ENCODE measurements at places on chromosomes 11 and 22. TPM values are rescaled to one million over a fixed set of nuclear protein-coding genes. Genes with fewer than 3 reads are reported as not detected.

PARVG gene
- 20.9 TPM for total RNA-seq

TRIM49 gene
- total RNA-seq: not detected

SLC22A8 gene
- 0.41 TPM for total RNA-seq

- no peak for DNase-seq
- H3K27me3 ChIP-seq: no peaks in the 10 kb centered on the region
- H3K36me3 ChIP-seq: no peaks in the 10 kb centered on the region
- H3K4me1 ChIP-seq: no peaks in the 10 kb centered on the region
- no peak overlapping the region for H3K4me3 ChIP-seq
- no peak overlapping the region for H3K27ac ChIP-seq
Measured at GRCh38 chr11:105868762-105869285, 153.2 kb downstream of the MSANTD4 start.

GRCh38 chr11:33930317-33931021, 38.6 kb upstream of the LMO2 start:
- H3K4me3 ChIP-seq: no peak overlapping the region
- no peaks in the 10 kb centered on the region for H3K36me3 ChIP-seq
- H3K4me1 ChIP-seq: peaks cover 3% of the 10 kb centered on the region
- no peak for DNase-seq
- H3K27ac ChIP-seq: peak overlapping the region; percentile 89
- no peaks in the 10 kb centered on the region for H3K27me3 ChIP-seq

GRCh38 chr22:36853407-36854099, 7.3 kb upstream of the NCF4 start:
- peak; percentile 87 for DNase-seq
- no peak overlapping the region for H3K27ac ChIP-seq
- no peak overlapping the region for H3K4me3 ChIP-seq
- H3K4me1 ChIP-seq: peaks cover 3% of the 10 kb centered on the region
- no peaks in the 10 kb centered on the region for H3K36me3 ChIP-seq
- no peaks in the 10 kb centered on the region for H3K27me3 ChIP-seq

C11orf86 gene
- not detected for total RNA-seq

ASPHD2 gene
- total RNA-seq: 4.5 TPM

MRGPRE gene
- 0.22 TPM for total RNA-seq

DNA sequence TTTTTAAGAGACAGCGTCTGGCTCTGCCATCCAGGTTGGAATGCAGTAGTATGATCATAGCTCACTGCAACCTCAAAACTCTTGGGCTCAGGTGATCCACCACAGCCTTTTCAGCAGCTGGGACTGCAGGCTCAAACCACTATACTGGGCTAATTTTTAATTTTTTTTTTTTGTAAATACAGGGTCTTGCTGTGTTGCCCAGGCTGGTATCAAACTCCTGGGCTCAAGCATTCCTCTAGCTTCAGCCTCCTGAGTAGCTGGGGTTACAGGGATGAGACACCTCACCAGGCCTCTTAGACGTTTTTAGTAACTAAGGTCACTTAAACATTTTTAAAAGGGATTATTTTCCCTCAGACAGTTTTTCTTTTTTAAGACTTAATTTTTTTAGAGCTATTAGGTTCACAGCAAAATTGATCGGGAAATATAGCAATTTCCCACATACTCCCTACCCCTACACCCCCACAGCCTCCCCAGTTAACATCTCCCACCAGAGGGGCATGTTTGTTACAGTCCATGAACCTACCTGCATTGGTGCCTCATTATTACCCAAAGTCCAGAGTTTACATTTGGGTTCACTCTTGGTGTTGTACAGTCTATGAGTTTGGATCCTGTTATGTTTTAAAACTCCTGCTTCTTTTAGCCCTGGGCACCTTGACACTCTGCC, 3.9 kb downstream of the BCR start:
- H3K4me3 ChIP-seq: peak overlapping the region; percentile 82
- no peaks in the 10 kb centered on the region for H3K27me3 ChIP-seq
- DNase-seq: no peak
- H3K4me1 ChIP-seq: no peaks in the 10 kb centered on the region

PNPLA3 gene
- 0.54 TPM for total RNA-seq

- H3K4me1 ChIP-seq: peaks cover 5% of the 10 kb centered on the region
- no peaks in the 10 kb centered on the region for H3K36me3 ChIP-seq
- no peaks in the 10 kb centered on the region for H3K27me3 ChIP-seq
- no peak overlapping the region for H3K27ac ChIP-seq
Measured at GRCh38 chr11:62428871-62429560, 10.2 kb downstream of the SCGB1A1 start.

TCN1 gene
- total RNA-seq: 1.8 TPM

DNA sequence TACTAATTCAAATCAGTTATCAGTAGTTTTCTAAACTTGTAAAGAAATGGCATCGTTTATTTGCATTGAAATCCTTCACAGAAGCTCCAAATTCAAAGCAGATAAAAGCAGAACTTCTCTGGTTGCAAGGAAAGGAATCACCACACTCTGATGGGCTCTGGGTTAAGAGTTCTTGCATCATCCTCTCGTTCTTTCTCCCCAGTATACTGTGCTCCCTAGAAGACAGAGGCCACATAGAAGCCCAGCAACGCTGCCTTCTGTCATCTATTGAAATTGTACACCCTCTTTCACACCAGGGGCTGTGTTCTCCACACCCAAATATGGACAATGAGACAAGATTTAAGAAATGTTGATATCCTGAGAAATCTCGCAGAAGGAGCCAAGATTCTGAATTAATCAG, 29.3 kb downstream of the FAT3 start:
- H3K36me3 ChIP-seq: no peaks in the 10 kb centered on the region
- H3K27ac ChIP-seq: no peak overlapping the region
- no peak for DNase-seq

DNA sequence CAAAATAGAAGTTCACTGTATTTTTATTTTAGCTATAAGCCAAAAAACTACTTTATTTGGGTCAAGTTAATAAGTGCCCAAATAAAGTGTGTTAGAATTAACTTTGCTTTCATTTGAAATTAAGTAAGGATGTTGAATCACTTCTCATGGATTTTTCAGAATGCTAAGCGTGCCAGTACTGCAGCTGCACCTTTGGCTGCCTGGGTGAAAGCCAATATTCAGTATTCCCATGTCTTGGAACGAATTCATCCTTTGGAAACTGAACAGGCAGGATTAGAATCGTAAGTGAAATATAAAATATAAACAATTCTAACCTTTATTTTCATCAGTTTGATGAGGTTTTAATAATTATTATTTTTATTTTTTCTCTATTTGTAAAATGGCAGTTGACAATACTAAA, 113.6 kb downstream of the DYNC2H1 start:
- no peaks in the 10 kb centered on the region for H3K36me3 ChIP-seq
- no peak overlapping the region for H3K27ac ChIP-seq
- DNase-seq: no peak
- no peak overlapping the region for H3K4me3 ChIP-seq
- H3K4me1 ChIP-seq: no peaks in the 10 kb centered on the region

- no peaks in the 10 kb centered on the region for H3K27me3 ChIP-seq
- DNase-seq: no peak
- no peak overlapping the region for H3K27ac ChIP-seq
- no peaks in the 10 kb centered on the region for H3K4me1 ChIP-seq
- no peaks in the 10 kb centered on the region for H3K36me3 ChIP-seq
- H3K4me3 ChIP-seq: no peak overlapping the region
Measured at GRCh38 chr22:28541137-28541536, 138.5 kb downstream of the TTC28 start.

SCGB2A2 gene
- total RNA-seq: not detected

DNA sequence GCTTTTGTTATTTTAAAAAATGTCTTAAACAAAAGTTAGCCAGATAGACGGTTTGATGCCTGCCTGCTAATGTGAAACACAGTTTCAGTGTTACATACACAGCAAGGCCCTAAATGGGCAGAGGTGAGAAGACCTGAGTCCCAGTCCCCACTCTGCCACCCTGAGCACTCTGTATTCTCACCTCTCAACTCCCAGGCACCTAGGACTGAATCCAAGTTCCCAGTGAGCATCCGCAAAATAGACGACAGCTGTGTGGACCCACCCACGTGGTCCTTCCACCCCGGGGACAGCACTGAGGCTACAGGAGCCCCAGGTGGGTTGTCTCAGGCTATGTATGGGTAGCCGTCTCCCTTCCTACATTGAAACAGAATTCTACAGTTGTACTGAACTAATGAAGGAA, 111.5 kb downstream of the RPL27A start:
- H3K36me3 ChIP-seq: no peaks in the 10 kb centered on the region
- no peaks in the 10 kb centered on the region for H3K27me3 ChIP-seq
- no peak for DNase-seq
- H3K4me3 ChIP-seq: no peak overlapping the region
- H3K4me1 ChIP-seq: no peaks in the 10 kb centered on the region

PRODH gene
- total RNA-seq: 6.7 TPM

DNA sequence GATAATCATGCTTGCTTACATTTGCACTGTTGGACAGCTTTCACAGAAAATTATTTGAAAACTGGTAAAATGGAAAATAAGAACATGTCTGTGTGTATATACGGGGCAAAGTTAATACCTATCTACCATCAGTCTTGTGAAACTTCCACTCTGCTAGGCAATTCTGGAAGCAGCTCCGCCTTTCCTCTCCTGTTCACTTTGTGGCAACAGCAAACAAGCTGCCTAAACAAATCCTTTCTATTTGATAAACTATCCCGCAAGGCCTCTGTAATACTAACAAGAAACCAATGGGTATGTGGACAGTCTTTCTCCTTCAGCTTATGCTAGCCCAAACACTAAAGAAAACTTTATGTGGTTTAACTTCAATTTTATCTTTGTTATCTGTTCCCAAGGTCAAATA, 39.2 kb upstream of the RAPSN start:
- H3K27ac ChIP-seq: no peak overlapping the region
- no peaks in the 10 kb centered on the region for H3K27me3 ChIP-seq
- no peak for DNase-seq
- peaks cover 6% of the 10 kb centered on the region for H3K4me1 ChIP-seq

PRR5 gene
- 24.0 TPM for total RNA-seq

Data from kidney (tissue), 22 donors.